ENCODE measurements at places on chromosomes 2 and 18. TPM values are rescaled to one million over a fixed set of nuclear protein-coding genes. Genes with fewer than 3 reads are reported as not detected.
A peak's percentile ranks its signal among the peaks of the same experiment; 100 is the strongest.

GRCh38 chr2:120949027-120949956 lies 213.6 kb downstream of the GLI2 start:
- peak; percentile 67 for DNase-seq

DNA sequence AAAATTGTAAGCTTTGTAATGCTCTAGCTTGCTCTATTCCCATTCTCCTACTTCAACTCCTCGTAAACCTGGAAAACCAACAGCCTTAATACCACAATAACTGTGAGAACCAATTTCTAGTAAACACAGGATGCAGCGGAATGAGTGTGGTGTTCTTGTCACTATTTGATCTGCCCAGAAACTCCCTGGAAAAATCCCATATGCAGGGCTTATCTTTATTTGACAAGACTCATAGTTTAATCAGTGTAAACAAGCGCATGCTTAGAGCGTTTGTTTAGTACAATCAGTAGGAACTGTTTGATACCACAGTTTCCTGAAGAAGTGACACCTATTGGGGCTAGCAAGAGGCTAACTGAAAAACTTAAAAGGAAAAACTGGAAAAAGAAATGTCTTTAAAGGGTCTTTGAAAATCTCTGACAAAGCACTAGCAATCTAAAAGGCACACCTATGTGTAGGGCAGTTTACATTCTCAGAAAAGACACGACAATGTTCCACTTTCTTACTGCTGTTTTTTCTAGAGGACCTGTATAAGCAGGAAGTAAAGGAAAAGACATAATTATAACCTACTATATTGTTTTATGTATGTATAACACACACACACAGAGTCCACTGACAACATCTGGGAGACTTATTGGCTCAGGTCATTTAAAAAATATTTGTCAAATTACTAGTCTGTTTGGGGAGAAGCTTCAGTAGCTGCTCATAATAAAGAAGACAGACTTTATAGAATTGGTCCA lies 241.4 kb upstream of the KLHL14 start:
- DNase-seq: no peak

- DNase-seq: peak; percentile 76
Observed at GRCh38 chr2:32135409-32135808, 30.3 kb upstream of the SLC30A6 start.

- no peak for DNase-seq
Observed at GRCh38 chr18:67483237-67483636, 33.3 kb downstream of the DSEL start.

DNA sequence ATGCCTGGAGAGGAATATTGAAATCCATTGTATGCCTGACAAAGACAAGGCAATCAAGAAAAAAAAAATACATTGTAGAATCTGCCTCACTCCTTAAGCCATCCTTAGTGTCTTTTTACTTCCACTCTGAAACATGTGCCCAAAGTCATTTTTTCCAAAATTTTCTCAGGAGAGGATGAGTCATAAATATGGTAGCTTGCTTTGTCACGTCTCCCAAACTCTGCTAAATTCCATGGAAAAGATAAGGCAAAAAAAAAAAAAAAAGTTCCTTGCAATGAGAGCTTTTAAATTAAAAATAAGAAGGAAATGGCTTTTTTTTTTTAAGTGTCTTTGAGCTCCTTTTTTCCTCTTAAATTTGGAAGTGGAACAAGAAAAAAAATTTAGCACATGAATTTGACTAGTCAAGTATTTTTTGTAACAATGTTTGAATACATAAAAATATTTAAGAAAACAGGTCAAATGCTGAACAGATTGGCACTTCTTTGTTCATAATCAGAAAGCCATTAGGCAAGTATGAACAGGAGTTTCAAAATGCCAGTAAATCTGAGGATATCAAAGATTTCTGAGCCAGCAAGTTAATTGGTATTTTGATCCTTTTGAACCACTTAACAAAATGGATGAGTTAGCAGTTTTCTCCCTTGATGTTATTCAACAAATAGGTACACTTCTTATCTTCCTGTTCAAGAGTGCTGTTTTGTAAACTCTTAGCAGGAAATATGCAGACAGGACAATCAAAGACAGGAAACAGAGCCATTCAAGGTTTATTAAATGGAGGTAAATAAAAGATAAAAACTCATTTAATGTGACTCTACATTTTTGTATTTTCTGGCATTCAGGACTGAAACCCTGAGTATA lies 247.3 kb upstream of the SP5 start:
- DNase-seq: no peak

GRCh38 chr2:26241928-26242436 lies 2.5 kb downstream of the HADHA start:
- no peak for DNase-seq

DNA sequence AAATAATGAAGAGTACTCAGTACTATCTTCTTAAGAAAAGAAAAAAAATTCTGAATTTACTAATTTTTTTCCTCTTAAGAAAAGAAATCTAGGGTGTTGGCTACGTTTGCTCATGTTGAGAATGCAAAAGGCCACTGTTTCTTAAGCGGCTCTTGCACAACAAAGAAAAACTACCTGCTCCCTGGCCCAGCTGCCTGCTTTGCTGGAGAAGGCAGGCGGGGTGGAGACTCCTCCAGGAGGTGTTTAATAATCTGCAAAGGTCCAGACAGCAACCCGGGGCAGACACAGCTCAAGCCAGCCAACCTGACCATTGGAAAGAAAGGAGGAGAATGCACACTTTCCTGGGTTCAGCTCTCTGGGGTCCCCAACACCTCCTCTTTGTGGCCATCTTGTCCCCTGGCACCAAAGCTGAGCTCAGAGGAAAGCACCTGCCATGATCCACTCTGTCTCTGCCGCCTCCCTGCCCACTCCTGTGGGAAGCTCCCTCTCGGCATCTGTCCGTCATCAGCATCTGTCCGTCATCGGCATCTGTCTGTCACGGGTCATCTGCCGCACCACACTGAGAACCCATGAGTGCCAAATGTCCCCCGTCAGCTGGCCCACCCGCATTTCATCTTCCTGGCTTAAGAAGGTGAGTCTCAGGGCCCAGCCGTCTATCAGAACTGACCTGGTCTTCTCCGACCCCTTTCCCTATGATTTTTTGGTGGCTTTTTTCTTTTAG lies 11.9 kb downstream of the ZNF516 start:
- DNase-seq: no peak

GRCh38 chr2:61177727-61178549 lies 15.9 kb downstream of the C2orf74 start:
- peak; percentile 78 for DNase-seq

- no peak for DNase-seq
Observed at GRCh38 chr2:17387591-17387990, 130.6 kb downstream of the RAD51AP2 start.

GRCh38 chr2:37201766-37202165 lies 5.5 kb downstream of the CEBPZOS start:
- DNase-seq: peak; percentile 53

DNA sequence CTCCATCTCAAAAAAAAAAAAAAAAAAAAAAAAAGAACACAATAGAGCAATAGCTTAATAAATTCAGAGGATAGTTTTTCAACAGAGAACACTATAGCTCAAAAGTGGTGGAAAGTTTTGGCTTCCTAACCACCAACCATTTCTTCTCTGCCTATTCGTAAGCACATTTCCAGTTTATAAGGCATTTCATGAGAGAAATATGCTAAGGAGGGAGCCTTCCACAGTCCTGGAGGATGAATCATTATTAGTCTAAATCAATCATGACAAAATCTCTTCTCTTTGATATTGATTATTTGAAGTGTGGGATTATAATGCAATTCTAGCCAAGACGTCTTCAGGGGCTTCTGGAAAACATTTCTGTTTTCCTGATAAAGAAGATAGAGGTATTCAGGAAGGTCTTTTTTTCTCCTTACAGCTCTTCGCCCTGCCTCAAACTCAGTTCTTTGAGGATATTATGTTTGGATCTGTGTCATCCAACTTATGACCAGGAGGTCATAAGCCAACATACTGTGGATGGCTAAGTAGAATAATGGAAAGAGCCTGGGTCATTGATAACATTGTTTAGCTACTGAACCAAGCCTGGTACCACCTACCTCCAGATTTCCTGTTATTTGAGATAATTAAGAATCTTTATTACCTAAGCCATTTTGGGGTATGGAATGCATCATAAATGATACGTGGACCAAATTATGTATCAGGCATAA lies 207.3 kb downstream of the TRIB2 start:
- DNase-seq: no peak

DNA sequence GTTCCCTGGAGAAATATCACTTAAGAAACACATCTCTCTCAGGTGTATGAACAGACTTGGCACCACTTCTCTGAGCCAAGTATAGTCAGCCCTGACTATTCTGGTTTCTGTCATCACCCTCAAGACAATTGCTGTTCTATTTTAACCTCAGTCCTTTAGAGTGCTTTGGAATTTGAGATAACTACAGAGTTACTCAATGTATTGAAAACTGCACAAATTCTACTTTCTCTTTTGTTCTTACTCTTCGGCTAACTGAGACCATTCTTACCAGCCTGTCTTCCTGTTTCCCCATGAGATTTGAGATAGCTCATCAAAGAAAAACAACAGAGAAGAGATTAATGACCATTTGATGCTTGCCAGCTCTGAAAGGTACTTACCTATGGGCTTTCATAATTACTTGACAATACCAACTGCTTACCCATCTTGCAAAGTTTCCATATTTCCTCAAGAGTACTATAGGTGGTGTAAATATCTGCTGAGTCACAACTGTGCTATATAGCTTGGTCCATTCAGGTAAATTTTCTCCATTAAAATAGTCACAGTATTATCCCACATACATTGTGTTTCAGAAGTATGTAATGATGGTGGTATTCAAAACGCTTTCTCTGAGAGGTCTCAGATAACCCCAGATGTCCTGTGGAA lies 467.5 kb upstream of the CHST9 start:
- DNase-seq: no peak

DNA sequence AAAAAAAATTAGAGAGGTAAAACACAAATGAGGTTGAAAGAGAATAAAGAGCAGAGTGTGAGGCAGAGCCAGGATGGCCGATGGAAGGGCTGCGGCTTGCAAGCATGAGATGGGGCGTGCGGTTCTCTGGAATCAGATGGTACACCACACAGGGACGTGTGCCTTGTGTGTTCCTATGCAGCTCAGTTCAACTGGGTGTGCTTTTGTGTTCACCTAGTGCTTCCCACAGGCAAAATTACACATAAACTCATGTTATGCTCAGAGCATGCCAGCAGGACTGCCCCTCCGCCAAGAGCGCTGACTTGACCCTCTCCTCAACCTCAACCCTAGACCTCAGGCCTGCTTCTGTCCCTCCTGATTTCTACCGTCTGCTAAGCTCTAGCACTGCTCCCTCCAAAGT lies 24.4 kb downstream of the STARD7 start:
- DNase-seq: no peak

- DNase-seq: no peak
Observed at GRCh38 chr2:42026272-42026671, 21.5 kb upstream of the PKDCC start.

- peak; percentile 87 for DNase-seq
Observed at GRCh38 chr2:219308142-219309101, 779 bp downstream of the PTPRN start.

GRCh38 chr2:163123526-163123925 lies 285.0 kb upstream of the KCNH7 start:
- DNase-seq: no peak

GRCh38 chr2:184555352-184555751 lies 43.0 kb upstream of the ZNF804A start:
- no peak for DNase-seq

- no peak for DNase-seq
Observed at GRCh38 chr2:226836548-226836885, 663 bp downstream of the RHBDD1 start.

- DNase-seq: no peak
Observed at GRCh38 chr2:30936977-30937376, 129.7 kb upstream of the CAPN13 start.

- DNase-seq: peak; percentile 82
Observed at GRCh38 chr2:180983468-180984242, 3.2 kb downstream of the UBE2E3 start.

DNA sequence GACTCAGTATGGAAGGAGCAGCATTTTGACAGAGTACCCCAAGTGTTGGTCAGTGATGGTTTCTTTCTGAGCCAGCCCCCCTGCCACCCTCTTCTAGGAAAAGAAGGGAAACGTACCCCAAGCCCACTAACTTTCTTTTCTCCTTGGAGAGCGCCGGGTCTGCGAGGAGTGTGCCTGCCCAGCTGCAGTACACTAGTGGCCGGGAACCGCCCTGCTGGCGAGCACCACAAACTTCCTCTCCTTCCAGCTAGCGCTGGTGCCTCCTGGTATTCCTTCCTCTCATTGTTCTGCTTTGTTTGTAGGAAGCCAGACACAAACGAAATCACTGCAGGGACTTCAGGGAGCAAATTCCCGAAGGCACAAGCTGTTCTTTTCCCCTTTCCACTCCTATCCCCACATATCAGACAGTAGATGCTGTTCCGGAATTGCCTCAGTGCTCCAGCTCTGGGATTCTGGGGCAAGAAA lies 1.8 kb downstream of the CCDC85A start:
- DNase-seq: no peak

DNA sequence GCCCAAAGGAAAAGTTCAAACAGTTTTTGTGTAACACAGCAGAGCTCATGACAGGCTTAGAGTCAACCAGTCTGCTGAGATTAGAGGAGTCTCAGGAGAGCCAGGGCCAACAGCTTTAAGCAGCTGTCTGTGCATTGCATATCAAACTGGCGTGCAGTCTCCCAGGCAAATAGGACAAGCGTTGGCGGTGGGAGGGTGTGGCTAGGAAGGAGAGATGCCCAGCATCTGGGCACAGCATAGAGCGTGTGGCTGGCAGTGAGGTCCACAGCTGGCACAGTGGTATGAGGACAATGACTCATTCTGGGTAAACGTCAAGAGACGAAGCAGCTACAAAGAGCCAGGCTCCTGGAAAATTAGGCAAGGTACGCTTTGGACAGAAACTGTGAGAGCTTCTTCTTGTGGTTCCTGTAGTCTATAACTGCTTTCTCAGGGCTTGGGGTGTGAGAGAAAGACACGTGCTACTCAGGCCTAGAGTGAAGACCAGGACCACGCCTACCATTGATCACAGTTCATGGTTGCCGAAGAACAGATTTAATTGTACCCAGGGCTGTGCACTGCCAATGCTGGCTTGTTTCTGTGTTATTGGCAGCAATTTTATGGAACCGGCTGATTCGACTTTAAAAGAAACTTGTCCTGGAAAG lies 14.8 kb downstream of the ZAP70 start:
- DNase-seq: no peak

- no peak for DNase-seq
Observed at GRCh38 chr2:150135223-150135883, 352.1 kb downstream of the RND3 start.

- peak; percentile 78 for DNase-seq
Observed at GRCh38 chr2:64086347-64087082, 57.7 kb downstream of the PELI1 start.

LCT gene
- total RNA-seq: 0.19 TPM

TCF23 gene
- not detected for total RNA-seq

HOXD12 gene
- total RNA-seq: 1.0 TPM

KIAA2012 gene
- 0.89 TPM for total RNA-seq

G6PC2 gene
- total RNA-seq: not detected

C2orf66 gene
- total RNA-seq: not detected

EVX2 gene
- not detected for total RNA-seq

DNAJC5G gene
- not detected for total RNA-seq

SP3 gene
- 139 TPM for total RNA-seq

TMEM163 gene
- total RNA-seq: 4.7 TPM

TMEM247 gene
- total RNA-seq: not detected
